ENCODE measurements at places on chromosomes 11 and 22. TPM values are rescaled to one million over a fixed set of nuclear protein-coding genes. Genes with fewer than 3 reads are reported as not detected.

OR8D4 gene
- not detected for total RNA-seq

ADORA2A gene
- 6.6 TPM for total RNA-seq

GVQW3 gene
- total RNA-seq, result 2.3 TPM

OR10G7 gene
- not detected for total RNA-seq

PAMR1 gene
- total RNA-seq, result 14.9 TPM

DNA sequence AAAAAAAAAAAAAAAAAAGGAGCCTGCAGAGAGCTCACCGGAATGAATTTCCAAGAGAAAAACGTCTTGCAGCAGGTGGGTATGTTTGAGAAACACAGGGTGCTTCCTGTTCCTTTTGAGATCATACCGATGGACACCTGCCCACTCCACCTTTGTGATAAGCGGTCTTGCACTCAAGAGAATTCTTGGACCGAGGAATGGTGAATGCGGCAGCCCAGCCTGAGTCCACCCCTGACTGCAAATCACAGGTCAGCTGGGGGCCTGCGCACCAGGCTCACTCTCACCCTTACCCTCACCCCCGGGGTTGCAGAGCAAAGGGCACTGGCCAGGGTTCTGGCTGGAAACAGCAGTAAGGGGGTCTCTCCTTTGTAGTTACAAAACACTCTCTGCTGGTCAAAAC lies 16.8 kb upstream of the TEF start:
- no peak for DNase-seq

DNA sequence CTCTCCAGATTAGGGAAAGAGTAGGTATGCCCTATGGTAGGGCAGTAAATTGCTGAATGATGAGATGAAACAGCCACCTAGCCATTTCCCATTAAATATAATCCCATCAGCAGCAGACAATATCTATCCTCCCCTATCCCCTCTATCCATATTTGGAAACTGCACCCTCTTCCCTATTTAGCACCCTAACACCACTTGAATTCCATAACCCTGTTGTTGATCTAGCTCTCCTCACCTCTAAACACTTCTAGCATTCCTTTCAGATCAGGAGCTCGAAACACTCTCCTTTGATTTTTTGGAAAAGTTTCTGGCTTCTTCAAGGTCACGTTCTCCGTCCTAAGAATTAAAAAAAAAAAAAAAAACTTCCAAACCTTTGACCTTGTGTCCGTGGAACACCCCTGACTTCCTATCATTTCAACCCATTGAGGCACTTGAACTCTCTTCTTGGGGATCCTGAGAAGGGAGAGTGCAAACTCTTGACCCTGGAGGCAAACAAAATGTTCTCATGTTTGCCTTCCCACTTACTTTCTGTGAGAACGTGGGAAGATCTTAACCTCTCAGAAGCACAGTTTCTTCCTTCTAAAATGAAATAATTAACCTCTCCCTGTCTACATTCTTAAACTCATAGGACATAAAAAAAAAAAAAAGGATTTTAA lies 19.0 kb downstream of the TRIM5 start:
- no peak for DNase-seq

DNA sequence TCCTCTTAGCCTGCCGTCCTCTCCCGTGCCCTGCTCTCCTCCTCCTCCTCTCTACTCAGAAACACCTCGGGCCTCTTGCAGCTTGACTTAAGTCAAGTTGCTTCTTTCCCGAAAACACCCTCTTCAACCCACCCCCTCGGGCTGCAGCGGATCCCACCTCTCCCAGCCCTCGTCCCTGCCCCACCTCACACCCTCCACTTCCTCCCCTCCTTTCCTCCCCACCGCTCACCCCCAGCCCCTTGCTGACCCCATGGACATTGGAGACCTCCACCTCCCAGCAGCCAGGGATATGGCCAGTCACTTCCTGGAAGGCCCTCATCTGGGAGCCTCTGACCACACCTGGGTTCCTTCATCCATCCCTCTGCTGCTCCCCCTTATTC lies 8.5 kb upstream of the CYTH4 start:
- no peak for DNase-seq

DNA sequence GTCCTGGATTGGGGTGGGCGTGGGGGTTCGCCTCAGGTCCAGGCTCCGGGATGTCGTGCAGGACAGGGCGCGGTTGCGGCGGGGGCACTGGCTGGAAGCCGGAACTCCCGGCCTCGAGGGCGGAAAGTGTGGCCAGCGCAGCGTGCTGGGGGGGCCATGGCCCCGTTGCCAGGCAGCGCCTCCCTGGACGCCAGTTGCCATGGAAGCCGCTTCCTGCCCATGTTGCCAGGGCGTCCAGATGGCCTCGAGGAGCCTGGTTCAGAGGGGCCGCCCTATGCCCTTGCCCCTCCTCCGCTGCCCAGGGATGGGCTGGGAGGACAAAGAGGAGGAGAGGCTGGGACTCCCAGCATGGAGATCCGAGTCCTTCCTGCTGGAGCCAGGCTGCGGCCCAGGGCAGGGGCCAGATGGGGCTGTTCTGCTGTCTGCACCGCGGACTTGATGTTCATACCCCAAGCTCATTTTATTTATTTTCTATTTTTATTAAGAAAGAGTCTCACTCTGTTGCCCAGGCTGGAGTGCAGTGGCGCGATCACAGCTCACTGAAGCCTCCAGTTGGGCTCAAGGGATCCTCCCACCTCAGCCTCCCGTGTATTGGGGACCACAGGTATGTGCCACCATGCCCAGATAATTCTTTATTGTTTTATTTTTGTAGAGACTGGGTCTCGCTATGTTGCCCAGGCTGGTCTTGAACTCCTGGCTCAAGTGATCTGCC lies 4.6 kb upstream of the CCDC188 start:
- peak; percentile 61 for DNase-seq
